SIG-M5 (cell line): ENCODE measurements at places on chromosomes 6 and 20.

DNA sequence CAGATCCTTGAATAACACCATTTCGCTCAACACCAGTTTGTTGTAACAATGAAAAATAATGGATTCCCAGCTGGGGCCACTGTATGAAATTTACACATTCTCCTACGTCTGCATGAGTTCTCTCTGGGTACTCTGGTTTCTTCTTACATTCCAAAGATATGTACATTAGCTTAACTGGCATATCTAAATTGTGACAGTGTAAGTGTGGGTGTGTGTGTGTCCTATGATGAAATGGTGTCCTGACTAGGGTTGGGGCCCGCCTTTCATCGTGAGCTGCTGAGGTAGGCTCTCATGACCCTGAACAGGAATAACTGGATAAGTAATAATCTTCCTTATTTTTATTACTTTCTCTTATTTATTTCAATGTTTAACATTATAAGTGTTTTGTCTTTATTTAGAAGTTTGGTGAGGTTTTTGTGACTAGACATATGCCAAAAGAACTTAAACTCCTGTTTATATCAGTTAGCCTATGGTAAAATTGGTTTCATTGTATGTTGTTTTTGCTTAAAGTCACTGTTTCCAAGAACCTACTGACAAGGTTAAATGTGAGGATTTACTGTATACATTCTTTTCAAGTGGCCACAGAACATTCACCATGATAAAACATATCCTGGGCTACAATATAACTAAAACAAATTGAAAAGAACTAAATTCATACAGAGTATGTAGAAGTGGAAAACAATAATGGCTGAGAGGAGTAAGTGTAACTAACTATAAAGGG, 42.4 kb downstream of the RBL1 start:
- no peak for DNase-seq

DNA sequence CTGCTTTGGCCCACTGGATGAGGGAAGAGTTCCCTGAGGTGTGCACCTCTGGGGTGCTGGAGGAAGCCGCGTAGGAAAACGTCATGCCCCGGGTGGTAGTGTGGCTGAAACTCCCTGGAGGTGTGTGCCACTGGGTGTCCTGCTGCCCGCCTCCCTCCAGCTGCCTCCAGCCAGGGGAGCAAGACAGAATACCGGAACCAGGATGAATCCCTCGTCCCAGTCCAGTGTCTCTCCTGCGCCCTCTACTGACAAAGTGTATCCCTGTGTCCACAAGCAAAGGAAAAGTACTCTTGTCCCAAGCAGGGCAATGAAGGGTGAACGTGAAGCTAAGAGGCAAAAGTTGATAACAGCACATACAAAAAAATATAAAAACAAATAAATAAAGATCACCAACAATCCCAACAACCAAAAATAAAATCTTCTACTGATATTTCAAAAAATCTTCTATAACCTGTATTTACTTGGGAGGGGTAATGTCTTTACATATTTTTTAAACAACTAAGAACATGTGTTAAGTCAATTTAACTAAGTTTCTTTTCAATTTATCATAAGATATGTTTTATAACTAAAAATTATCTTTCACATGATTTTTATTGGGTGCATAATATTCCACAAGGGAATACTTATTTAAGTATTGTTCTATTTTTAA, 437.6 kb downstream of the MAFB start:
- no peak for DNase-seq

- peak; percentile 18 for DNase-seq
These were observed 706 bp downstream of the ZNF184 start for GRCh38 chr6:27472182-27472616.

GRCh38 chr20:24729896-24730605, 219.0 kb upstream of the CST7 start:
- DNase-seq = no peak

DNA sequence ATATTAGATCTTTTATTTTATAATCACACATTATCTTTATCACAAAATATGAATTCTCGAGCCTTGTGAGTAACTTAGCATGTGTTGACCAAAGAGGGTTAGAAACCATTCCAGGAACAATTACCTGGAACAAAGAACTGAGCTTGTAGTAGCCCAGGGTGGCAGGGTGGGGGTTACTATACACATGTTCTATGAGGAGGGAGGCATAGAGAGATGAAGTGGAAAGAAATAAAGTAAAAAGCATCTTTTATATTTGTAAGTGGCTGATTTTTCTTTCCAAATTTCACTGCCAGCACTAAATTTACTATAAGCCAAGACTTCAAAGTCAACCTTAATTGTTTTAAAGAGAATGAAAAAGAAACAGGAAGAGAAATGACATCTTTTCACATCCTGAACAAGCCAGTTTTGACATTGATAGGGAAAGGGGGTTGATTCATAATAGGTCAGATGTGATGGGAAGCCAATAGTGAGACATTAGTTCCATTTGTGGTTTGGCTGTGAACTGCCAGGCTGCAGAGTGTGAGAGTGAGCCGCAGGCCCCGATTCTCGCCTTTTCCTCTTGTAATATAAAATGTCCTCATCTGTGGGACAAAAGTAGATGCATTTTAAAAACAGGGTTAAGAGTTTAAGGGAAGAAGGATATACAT, 52.7 kb upstream of the MYB start:
- no peak for DNase-seq

DNA sequence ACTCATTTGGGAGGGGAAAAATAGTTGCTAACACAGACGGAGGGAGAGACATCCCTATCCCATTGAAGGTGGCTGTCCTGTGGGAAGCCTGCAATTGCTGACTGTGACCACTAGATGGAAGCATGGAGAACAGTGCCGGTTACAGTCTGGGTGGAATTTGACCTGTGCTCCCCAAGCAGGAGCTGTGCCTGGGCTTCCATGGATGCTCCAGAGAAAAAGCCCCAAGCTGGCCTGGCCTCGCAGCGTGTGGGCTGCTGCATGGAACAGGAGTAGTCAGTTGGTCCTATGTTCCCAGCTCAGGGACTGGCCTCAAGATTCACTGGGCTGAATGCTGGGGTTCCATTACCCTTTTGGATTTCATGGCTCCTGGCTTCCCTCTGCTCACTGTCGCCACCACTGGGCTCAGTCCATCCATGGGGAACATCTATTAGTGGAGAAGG, 116.3 kb upstream of the CHD6 start:
- no peak for DNase-seq

- DNase-seq = no peak
These were observed 31.6 kb downstream of the WASF1 start for GRCh38 chr6:110147870-110148269.

DNA sequence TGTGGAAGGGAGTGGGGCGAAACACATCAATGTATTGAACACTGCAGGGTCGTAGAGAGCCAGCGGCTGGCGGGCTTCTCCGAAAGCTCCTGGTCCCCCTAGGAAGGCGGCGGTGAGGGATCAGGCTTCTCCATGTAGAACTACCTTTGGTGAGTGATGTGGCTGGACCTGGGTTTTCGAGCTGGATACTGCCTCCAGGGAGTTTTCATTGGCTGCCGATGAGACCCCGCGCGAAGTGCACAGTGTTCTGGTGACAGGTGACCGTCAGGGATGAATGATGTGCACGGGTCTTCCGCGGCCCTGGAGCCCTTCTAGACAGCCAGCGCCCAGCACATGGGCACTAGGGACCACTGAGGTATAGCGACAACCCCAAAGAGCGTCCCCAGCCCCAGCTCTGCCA, 16.4 kb downstream of the ABT1 start:
- DNase-seq = no peak

DNA sequence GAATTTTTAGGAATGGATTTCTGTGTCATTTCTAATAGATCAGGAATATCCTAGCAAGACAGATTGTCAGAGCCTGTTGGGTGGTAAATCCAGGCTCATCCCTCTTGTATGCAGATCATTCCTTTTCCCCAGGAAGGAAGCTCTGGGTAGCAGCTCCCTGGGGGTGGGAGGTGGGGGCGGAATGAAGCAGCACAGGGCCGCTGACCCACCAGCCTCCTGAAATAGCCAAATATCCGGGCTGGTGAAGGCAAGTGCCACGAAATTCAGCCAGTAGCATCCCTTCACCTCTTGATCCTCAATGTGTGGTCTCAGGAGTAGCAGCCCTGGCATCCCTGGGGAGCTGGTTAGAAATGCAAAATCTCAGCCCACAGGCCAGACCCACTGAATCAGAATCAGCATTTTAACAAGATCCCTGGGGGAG, 256.9 kb downstream of the LRFN2 start:
- no peak for DNase-seq

GRCh38 chr6:150987371-150987828, 121.9 kb downstream of the MTHFD1L start:
- DNase-seq = no peak

DNA sequence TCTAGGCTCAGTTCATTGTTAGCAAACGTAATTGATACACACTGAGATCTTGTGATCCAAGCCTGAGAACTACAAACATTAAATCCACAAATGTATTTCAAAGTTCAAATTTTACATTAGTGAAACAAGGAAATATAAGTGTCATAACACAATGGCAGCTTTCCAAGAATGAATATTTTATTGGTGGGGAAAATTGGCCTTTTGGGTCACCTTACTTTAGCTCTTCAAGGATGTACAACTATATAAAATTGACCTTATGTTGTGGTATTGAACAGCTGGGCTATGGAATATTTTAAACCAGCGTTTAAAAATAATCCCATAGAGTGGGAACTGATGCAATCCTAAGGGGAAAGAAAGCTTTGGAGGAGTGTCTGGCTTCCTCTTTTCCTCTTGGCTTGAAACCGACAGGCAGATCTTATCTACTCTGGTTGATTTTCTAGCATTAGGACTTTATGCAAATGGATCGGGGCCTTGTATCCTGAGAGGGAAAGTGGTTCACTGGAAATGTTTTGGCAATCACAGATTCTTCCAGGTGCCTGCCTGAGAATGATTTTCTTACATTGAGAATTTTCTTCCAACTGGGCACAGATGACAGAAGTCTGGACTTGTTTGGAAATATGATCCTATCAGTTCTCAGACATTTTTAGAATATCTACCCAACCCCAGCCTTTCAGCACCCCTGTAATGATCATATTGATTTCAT, 184.8 kb upstream of the ECI2 start:
- no peak for DNase-seq
